HAP-1 (cell line): ENCODE measurements at places on chromosomes 13 and 19.

DNA sequence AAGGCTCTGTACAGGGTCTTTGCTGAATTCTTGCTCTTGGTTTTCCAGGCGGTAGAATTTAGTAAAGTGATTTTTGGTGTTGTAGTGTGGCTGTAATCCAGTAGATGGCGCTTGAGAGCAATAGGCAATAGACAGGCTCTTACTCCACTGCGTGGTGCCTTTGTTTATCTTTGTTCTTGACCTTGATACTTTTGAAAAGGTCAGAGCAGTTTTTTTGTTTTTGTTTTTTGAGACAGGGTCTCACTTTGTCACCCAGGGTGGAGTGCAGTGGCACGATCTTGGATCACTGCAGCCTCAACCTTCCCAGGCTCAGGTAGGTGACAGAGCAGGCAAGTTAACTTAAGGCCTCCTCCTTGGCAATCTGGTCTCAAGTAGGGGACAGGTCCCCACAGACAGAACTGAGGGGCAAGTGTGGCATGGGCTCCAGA, 12.2 kb upstream of the LILRA5 start:
- peak; percentile 60 for DNase-seq

GRCh38 chr13:78129823-78130222, 211.2 kb upstream of the EDNRB start:
- DNase-seq: no peak

DNA sequence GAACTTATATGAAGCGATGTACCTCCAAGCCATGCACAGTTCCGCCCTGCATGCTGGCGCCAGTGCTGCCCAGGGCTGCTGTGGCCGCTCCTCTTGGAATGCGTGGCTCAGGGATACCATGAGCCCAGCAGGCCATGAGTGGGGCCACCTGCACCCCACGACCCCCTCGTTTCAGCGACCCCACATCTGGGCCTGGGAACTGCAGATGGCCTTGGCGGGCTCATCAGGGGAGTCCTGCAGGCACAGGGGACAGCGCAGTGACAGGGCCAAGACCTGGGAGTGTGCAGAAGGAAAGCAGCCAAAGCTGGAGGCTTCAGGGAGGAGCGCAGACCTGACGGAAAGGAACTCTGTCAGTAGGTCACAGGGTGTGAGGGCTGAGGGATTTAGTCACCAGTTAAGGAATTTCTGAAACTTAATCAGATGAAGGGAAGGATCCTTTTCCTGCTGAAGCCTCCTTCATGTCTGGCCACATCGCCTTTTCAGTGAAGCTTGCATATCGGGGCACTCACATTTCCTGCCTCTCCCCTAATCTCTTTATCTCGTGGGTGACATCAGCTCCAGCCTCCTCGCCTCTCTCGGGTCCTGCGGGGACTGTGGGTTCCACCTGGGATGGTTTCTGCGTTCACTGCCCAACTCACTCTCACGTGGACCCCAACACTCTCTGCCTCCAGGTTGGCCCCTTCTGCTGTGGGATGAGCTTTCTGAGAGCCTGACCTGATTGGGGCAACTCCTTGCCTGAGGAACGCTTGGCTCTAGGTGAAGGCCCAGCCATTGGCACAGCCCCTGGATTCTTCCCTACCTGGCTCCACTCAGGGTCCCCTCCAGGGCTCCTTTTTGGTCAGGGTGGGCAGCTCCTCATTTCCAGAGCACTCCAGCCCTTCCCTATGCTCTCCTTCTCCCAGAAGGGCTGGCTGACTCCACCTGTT, 123.5 kb downstream of the CRYL1 start:
- no peak for DNase-seq

GRCh38 chr19:28504139-28504538, 708.8 kb downstream of the UQCRFS1 start:
- no peak for DNase-seq

DNA sequence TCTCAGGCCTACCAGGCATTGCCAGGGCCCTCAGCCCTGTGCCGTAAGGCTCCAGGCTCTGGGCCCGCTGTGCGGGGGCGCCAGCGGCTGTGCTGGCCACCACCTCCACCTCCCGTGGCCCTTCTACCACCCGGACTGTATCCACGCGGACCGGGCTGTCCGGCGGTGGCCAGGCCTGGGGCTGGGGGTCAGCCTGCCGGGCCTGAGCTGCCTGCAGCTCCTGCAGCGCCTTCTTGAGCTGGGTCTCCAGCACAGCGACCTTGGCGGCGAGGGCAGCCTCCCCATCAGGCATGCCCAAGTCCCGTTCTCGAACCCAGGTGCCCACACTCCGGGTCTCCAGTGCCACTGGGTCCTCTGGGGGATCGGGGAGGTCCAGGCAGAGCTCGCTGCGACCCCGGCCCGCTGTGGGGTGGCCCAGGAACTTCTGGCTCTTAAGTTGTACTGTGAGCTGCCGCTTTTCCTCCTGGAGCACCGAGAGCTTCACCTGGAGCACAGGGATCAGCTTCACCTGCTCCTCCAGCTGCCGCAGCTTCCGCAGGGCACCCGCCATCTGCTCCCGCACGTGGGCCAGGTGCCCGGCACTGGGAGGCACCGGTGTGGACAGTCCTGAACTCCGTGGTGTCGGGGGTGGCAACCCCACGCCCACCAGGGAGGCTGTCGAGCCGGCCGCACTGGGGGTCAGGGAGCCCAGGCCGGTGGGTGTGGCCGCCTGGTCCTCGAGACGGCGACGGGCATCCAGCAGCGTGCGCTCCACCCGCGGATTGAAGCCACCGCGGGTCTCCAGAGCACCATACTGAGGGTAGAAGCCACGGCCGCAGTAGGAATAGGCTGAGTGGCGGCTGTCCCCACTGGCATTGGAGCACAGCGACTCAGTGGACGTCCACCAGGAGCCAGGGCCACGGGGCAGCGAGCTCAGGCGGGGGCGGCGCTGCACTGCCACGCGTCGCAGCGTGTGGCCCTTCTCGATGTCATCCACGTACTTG, 4.1 kb downstream of the KANK2 start:
- DNase-seq: no peak

GRCh38 chr13:63909726-63910375, 2494.2 kb upstream of the PCDH20 start:
- DNase-seq: no peak

DNA sequence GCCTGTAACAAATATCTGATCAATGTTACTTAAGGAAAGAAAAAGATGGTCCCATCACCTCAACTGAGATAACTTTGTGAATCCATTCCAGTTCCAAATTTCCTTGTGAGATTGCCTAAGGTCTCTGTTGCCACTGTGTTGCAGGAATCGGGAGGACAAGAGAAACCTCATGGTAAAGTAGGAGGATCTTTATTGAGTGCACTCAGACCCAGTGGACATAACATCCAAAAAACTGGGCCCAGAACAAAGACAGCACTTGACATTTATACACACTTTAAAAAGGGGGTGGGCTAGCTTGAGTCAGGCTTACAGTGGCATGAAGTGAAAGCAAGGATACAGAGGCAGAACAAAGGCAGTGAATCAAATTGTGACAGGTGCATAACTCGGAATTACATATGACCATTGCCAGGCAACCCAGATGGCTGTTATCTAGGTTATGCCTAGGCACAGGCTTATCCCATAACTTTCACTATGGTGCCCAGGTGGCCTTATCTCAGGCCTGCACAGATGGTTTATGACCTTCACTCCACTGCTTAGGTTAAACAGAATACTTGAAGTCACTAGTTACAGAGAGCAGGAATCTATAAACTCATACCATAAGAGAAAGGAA, 459.4 kb upstream of the PCDH20 start:
- no peak for DNase-seq

DNA sequence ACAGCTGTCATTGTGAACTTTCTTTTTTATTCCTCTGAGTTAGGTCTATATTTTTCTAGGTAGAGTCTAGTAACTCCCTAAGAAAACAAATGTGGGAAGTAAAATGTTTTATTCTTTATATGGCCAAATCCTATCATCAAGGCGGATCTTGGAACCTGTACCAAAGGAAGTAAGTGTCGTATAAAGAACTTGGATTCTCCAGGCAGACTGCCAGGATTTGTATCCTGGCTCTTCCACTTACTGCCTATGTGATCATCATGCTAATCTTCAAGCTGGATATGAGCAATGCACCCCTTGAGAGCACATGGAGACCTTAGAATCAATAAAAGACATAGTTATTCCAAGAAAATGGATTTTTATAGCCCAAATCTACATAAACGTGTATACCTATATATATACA, 286.5 kb downstream of the PCDH17 start:
- DNase-seq: no peak

DNA sequence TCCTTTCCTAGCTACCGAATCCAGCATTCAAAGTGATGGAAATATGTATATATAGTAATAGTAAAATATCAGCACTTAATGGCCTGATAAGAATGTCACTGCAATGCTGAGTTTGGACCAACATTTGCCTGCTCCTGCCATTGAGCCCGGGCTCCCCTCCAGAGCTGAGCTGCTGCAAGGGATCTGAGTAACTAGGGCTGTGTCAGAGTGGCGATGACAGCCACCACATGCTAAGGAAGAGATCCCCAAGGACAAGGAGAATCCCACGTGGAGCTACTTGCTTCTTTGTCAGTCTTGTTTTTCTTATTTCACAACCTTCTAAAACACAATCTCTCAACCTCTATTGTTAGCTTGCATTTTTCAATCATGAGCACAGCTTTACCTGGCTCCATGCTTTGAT, 19.5 kb upstream of the ALOX5AP start:
- DNase-seq: no peak

DNA sequence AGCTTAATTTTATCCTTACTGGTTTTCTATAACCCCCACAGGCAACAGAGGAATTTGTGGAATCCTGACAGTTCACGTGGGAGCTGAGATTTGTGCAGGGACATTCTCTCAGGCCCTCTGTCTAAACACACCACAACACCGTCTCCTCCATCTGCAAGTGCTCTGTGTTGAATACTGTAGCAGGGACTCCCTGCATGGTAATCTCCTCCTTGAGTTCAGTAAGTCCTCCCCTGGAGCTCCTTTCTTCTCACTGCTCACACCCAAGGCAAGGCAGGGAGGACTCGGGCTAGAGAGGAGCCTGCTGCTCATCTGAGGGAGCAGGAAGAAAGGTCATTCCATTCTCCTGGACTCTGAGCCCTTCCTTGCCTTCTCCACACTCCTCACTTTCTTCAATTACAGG, 348.2 kb downstream of the KCTD12 start:
- DNase-seq: no peak

DNA sequence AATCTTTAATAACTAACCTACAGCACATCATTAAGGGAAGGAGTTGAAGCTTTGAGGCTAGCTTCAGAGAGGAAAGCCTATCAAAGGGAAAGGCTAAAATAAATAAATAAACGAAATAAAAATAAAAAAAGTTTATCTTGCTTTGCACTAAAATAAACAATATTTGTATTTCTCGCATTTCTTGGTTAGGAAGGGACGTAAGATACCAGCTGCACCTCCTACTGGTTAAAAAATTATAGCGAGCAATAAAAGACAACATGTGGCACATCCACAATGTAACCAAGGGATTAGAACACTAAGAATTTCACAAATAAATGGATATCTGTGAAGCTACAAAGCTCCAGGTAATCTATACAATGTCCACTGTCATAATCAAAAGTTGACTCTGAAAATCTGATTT, 194.5 kb downstream of the DACH1 start:
- DNase-seq: no peak

DNA sequence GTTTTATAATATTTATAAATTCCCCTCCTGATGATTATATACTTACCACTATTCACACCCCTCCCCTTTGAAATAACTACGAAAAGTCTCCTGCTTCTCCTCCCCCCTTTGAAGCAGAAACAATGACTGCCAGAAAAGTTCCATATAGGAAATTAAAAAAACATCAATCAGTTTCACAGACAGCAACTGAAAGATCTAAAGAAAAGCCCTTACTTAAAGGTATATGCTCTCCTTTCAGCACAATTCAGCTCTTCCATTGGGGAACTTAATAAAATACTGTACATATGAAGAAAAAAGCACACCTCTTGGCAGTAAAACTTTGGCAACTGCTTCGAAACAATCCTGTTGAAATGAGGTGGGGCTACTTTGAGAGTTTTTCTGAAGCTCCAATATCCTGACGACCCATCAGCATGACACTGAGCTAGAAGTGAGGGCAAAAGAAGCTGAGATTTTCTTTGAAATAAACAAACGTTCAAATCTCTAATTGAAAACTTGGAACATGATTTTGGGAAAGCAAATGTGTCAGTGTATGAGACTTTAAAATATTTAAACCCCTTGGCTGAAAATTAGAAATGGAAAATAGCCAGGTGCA, 147.6 kb upstream of the RXFP2 start:
- no peak for DNase-seq

- DNase-seq: no peak
Measured at GRCh38 chr13:55999709-56000108, 1141.0 kb upstream of the PRR20A start.

DNA sequence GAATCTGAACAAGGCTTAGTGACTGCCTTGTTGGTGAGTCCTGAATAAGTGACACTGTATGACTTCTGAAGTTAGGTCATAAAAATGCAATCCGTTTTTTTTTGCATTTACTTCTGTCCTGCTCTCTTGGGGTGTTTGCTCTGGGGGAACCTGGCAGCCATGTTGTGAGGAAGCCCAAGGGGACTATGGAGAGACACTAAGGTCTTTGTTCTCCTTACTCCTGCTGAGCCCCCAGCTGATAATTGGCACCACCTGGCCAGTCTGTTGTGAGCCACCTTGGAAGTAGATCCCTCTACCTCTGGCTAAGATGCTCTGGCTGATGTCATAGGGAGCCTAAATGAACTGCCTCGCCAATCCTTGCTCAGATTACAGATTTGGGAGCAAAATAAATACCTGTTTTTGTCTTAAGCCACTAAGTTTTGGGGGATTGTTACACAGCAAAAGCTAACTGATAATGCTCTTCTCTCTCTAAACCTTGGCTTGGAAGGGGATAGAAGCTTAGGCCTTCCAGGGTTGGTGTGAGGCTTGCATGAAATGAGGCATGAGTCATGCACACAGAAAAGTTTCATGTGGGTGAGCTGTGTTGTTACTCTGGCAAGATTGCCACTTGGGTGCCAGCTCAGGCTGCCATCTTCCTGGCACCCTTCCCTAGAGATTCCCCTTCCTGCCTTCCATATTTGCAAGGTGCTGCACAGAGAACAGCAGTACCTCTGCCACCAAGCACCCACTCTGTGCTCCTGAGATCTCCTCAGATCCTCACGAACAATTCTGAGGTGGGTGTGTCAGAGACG, 10.1 kb downstream of the TUBB4A start:
- DNase-seq: no peak

DNA sequence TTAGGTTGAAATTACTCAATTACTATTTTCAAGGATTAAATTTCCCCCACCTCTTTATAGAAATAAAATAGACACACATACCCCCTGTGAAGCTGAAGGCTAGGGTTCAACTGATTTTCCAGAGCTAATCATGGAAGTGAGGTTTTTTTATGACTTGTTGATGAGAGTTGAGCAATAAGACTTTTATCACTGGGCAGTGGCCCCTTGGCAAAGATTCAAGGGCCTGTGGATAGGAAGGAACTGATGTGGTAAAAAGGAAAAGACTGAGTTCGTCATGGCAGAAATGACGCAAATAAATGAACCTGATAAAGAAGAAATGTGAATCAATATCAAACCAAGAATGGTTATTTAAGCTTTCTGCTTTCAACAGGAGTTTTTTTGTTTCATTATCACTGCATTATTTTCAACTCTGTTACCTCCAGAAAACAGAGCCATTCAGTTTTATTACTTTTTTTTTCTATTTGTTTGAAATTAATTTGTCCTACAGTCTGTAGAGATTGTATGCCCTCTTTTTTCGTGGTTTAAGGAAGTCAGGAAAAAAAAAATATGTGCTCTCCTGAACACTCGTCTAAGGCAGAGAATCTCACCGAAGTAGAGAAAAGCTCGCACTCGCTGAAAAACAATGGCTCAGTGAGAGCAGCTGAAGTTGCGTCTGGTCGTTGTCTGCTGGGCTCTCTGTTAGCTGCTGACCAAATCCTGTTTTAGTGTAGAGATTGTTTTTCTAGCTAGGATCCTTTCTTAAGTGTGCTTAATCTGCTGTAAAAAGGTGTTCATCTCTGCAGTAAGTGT, 38.9 kb downstream of the STOML3 start:
- no peak for DNase-seq

- DNase-seq: no peak
Measured at GRCh38 chr13:21020176-21020575, 41.2 kb downstream of the LATS2 start.
